Posterior cingulate gyrus (tissue), 11 donors: ENCODE measurements at places on chromosomes 5 and 9.

- DNase-seq = no peak
Observed at GRCh38 chr5:11617080-11617479, 287.2 kb downstream of the CTNND2 start.

DNA sequence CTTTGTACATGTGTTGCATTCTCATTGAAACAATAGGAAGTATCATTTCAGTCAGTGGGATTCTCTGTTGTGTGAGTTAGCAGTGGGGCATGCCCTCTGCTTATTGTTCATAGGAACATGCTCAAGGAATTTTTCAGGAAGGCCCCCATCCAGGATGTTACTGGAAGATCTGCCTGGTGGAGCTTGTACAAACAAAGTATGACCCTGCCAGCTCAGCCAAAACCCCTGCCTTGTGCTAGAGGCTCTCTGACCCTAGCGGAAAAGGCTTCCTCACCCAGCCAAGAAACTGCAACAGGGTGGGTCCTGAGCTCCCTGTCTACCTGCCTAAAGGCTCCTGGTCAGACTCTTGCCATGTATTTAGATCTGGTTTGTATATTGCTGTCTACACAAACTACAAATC is 43.2 kb downstream of the MRRF start:
- no peak for DNase-seq

GRCh38 chr5:124932791-124933600 is 186.6 kb upstream of the ZNF608 start:
- no peak for DNase-seq

- no peak for DNase-seq
Observed at GRCh38 chr9:13035822-13036221, 243.7 kb downstream of the MPDZ start.

- DNase-seq = no peak
Observed at GRCh38 chr5:95739857-95740256, 8.7 kb downstream of the RHOBTB3 start.

GRCh38 chr5:94080390-94080789 is 339.0 kb upstream of the POU5F2 start:
- DNase-seq = no peak

GRCh38 chr9:130919559-130920145 is 19.4 kb downstream of the FIBCD1 start:
- DNase-seq = no peak

DNA sequence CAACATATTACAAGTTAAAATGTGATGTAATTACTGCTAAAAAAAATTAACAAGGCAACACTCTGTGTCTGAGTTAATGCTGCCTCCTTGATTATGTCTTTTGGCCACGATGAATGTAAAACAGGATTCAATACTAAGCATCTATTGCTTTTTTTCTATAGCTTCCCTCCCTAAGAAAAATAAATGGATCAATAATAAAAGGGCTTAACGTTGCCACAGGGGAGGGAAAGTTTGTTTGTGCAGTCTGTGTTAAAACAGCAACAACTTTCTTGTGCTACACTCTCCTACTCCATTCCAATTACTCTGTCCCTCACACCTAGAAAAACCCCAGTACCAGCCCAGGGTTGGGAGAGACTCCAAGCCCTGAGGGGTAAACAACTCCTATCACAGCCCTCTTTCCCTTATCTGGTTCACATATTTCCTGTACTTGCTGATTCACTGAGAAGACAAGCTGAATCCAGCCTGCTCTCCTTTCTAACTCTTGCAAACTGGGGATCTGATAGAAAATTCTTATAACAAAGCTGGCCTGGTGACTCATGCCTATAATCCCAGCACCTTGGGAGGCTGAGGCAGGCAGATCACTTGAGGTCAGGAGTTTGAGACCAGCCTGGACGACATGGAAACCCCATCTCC is 44.8 kb downstream of the PTPN3 start:
- no peak for DNase-seq

DNA sequence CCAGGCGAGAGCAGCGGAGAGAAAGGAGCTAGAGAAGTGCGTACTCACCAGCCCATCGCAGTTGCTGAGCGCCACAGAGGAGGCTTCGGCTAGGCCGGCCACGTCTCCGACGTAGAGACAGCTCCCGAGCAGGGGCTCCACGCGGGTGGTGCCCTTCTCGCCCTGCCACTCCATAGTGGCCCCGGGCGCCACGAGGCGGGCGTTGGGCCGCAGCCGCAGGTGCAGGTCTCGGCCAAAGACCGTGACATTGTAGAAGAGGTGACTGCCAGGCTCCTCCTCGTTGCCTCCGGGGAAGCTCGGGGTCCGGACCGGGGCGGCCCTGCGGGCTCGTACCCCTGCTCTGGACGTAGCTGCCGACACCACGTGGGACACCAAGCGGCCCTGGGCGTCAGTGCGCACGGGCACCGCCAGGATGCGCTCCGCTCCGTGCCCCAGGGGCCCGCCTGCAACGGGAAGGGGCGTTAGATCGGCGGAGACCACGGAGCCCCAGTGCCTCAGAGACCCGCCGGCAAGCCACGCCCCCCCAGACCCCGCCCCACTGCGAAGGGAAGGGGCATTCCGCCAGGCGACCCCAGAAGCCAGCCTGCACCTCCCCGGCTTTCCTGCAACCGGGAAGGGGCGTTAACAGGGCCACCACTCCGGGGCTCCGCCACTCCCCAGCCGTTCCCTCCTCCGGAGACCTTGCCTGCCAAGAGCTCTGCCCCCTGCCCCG is 1.4 kb downstream of the ADAMTS2 start:
- no peak for DNase-seq

- DNase-seq = no peak
Observed at GRCh38 chr5:42719034-42719433, 37.6 kb upstream of the CCDC152 start.

DNA sequence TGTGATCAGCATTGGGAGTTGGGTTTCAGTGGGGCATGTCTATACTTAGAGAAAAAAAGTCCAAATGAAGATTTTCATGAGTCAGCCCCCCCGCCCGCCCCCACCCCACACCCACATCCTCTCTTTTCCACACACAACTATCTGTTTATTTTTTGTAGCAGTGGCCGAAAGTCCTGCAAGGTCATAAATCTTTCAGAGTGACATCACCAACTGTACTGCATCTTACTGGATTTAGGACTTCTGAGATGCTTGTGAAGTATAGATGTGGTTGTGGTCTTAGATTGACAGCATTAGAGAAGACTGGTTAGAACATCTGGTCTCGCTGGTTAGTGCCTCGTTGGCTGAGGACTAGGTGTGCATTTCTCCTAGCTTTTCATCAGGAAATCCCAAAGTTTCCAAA is 7.3 kb upstream of the ROPN1L start:
- DNase-seq = no peak

GRCh38 chr5:150626853-150627276 is 13.6 kb upstream of the SYNPO start:
- no peak for DNase-seq

DNA sequence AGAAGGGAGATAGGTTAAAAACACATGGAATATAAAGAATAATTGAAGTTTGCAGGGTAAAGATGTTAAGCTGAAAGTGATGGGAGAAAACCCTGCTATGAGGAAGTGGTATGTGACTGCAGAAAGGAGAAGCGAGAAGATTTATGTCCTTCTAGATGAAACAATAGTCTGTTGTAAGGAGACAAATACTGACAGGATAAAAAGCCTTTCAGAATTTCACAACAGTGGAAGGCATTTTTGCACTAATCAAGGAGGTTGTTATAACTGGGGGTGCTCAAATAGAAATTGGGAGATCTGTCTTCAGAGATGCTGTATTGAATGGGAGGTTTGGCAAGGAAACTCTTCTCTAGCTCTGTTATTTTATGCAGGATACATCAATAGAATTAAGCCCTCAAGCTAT is 69.6 kb downstream of the NMUR2 start:
- DNase-seq = no peak

DNA sequence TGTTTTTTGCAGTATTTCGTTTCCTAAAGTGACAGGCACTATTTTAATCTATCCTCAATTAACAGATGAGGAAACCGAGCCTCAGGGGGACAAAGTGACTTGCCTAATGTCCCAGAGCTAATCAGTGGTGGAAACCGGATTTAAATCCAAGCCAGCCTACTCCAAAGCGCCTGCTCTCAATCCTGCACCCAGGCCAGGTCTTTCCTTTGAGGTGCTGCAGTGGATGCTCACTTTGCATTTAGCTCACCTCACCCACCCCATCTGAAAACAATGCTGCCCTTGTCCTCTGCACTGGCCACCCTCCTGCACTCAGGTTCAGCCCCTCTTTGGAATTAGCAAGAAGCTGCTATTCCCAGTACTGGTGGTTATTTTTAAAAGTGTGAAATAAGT is 16.0 kb downstream of the ANGPTL2 start:
- no peak for DNase-seq
